C1 segment of cervical spinal cord (tissue), 14 donors: ENCODE measurements at places on chromosomes 1 and 21.

GRCh38 chr1:27856561-27857343, 15.6 kb upstream of the THEMIS2 start:
- no peak for DNase-seq

- DNase-seq: no peak
These were observed 87.3 kb downstream of the USP24 start for GRCh38 chr1:55127827-55128343.

- DNase-seq: no peak
These were observed 361.1 kb downstream of the TGFB2 start for GRCh38 chr1:218705911-218706893.

- peak; percentile 61 for DNase-seq
These were observed 98.2 kb downstream of the EPHB2 start for GRCh38 chr1:22808676-22809483.

GRCh38 chr1:165937829-165938228, 110.4 kb downstream of the UCK2 start:
- no peak for DNase-seq

DNA sequence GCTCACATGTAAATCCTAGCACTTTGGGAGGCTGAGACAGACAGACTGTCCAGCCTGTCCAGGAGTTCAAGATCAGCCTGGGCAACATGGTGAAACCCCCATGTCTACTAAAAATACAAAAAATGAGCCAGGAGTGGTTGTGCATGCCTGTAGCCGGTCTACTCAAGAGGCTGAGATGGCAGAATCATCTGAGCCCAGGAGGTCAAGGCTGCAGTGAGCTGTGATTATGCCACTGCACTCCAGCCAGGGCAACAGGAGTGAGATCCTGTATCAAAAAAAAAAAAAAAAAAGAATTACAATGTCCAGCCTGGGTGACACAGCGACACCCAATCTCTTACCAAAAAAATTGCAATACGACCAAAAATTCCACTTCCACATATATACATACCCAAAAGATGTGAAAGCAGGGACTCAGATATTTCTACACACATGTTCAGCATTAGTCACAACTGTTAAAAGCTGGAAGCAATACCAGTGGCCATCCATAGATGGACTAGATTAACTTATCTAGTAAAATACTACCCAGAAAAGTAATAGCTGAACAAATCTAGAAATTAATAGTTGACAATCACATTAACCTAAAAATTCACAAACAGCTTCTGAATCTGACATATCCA, 49.2 kb downstream of the ASH1L start:
- DNase-seq: no peak

GRCh38 chr21:32186804-32187203, 92.0 kb downstream of the MIS18A start:
- no peak for DNase-seq

DNA sequence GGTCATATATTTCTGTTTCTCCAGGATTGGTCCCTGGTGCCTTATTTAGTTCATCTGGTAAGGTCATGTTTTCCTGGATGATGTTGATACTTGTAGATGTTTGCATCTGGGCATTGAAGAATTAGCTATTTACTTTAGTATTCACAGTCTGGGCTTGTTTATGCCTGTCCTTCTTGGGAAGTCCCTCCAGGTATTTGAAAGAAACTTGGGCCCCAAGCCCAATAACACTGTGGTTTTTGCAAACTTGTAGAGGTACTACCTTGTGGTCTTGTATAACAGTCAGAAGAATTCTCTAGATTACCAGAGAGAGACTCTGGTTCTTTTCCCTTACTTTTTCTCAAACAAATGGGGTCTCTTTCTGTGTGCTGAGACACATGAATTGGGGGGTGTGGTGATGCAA, 251.4 kb upstream of the B3GALT2 start:
- no peak for DNase-seq

DNA sequence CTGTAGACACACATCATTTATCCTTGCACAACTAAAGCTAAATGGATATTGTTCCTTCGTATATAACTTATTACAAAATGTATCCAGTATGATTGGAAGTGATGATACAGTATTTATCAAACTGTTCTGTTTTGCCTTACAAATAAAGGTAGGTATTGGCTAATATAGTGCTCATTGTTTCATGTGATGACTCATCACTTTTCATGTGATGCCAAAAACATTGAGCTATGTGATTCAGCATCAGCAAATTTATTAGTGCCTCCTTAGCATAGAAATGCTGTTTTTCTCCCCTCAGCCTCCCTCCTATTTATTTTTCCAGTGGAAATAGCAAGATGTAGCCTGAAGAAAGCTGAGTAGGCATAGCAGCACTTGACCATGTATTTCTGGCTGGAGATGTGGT, 228.6 kb upstream of the LYPLAL1 start:
- DNase-seq: no peak

GRCh38 chr21:42556960-42557359, 43.3 kb downstream of the SLC37A1 start:
- DNase-seq: no peak
